ENCODE measurements at places on chromosomes 16 and 17.
A peak's percentile ranks its signal among the peaks of the same experiment; 100 is the strongest.

DNA sequence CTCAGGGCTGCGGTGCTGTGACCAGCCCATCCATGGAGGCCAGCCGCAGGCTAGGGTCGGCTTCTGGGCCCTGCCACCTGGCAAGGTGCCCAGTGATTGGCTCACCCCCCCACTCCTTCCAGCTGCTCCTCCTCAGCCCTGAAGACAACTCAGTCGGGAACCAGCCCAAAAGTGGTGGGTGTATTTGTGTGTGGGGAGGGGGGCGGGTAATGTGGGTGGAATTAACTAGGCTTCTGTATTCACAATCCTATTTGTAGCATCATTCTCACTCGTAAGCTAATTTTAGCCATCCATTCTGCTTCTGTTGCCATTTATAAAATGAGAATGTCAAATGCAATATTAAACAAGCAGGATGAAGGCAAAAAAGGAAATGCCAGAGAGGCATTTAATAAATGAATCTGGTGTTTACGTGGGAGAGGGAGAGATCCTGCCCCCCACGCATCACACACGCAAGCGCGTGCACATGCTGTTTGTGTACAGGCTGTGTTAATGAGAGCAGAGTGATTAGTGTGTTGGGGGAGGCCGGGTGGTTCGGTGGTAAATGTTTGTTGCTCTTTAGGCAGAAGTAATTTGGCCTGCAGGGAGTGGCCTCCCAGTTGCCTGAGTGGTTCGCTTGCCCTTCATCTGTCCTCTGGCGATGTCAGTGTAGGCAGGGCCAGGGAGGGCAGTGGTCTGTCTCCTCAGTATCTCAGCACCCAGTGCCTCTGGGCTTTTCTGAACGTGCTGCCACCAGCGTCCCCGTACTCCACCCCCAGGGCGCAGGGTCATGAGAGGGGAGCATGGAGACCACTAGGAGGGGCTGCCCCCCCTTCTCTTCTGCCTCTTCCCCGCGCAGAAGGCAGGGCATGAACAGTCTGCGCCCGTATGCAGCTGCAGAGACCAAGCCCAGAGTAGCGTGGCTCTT is 140.1 kb downstream of the CCDC182 start:
- DNase-seq, result no peak

DNA sequence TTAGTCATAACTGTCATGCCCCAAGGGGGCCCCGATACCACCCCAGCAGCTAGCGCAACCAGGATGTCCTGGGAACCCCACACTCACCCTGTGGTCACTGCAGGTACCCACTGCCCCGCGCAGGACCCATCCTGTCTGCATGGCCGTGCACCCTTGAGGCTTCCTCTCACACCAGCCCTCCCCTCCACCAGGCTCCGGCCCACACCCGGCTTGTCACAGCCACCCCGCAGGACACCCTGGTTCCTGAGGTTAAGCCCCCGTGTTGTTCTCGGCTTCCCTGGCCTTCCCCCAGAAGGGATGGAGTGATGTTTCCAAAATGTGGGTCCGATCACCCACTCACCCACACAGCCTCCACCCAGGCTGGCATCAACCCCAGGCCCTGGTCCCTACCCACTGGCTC is 7.5 kb downstream of the DNASE1L2 start:
- DNase-seq, result no peak

DNA sequence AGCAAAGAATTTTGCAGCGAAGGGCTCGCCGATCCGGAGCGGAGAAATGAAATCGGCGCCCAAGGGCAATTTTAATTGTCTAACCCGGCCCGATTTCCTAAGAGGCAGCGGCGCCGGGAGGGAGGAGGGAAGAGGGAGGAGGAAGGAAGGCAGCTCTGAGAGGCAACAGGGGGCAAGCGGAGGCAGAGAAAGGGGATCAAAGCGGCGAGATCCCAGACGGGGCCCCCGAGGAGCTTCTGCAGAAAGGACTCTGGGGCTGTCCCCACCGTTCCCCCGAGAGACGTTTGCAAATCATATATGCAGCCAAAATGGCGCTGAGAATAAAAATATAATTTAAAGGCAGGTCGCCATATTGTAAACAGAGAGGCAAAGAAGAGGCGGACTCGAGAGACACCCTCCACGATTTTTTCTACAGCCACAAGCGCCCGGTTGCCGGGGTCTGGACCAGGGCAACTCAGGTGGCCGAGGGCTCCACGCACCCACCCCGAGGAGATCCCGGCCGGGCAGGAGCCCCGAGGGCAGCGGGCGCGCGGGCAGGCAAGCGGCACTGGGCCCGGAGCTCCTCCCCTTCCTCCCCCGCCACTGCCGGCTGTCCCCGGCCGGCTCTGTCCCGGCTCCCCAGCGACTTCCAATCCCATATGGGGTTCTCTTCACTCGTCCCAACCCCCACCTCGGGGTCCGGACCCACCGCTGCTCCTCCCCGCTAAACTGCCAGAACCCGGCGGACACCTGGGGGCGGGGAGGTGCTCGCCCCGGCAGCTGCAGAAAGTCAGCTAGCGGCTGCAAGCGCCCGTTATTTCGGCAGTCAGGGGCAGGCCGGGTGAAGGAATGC is 1.9 kb downstream of the PHF12 start:
- DNase-seq, result peak; percentile 28

DNA sequence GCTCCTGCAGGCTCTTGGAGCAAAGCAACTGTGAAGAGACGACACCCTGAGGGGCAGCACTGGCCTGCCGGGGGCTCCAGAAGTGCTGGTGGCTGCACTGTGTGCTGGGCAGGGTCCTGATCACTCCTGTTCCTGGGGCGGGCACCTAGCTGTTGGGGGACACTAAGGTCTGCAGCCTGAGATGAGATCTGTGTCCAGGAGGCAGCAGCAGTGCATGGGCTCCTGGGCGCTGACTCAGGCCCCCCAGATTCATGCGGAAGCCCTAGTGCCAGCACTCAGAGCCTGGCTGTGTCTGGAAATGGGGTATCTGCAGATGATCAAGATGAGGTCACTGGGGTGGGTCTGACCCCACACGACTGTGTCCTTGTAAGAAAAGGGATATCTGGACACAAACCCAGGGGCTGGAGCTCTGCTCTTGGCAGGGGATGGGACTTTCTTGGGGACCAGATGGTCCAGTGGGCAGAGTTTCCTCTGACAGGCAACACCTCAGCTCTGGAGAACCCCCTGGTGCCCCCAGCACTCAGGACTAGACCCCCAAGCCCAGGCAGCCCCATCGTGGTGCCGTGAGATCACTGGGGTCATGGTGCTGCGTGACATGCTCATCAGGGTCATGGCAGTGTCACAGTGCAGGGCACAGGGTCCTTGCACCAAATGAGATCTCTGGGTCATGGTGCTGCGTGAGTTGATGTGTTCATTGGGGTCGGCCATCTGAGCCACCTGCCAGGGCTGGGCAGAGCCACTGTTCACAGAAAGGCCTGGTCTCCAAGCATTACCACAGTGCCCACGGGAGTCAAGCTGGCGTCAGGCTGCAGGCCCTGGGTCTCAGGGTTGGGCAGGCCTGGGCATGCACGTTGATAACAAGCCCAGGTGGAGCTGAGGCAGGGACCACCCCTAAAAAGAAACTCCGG is 9.5 kb downstream of the FAAP100 start:
- no peak for DNase-seq

GRCh38 chr16:76162046-76162445 is 115.2 kb upstream of the CNTNAP4 start:
- DNase-seq, result no peak

- DNase-seq, result no peak
These were observed 23.2 kb downstream of the ZNF652 start for GRCh38 chr17:49338883-49339282.

DNA sequence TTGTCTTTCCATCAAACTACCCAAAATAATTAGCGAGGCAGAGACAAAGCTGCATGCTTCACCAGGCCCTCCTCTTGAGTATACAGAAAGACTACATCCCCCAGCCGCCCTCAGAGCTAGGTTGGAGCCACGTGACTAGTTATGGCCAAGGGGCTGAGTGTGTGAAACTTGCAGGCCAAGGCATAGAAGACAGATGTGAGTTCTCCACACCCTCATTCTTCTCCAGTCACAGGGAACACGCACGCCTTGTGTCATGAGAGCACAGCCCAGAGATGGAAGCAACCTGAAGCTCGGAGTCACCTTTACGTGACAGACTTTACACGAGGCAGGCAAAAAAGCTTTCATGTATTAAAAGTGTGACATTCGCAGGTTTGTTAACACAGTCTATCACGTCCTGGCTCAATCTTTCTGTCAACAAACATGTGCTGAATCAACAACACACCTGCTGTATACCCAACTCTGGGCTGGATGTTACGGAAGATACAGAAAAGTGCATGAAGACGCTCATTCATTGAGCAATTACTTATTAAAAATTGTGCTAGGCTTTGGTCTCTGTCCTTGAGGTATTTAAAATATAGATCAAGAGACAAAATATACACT is 38.3 kb downstream of the STX8 start:
- DNase-seq, result no peak

GRCh38 chr16:87791295-87792204 is 25.8 kb upstream of the KLHDC4 start:
- no peak for DNase-seq

- no peak for DNase-seq
These were observed 46.4 kb downstream of the PITPNM3 start for GRCh38 chr17:6509921-6510320.

DNA sequence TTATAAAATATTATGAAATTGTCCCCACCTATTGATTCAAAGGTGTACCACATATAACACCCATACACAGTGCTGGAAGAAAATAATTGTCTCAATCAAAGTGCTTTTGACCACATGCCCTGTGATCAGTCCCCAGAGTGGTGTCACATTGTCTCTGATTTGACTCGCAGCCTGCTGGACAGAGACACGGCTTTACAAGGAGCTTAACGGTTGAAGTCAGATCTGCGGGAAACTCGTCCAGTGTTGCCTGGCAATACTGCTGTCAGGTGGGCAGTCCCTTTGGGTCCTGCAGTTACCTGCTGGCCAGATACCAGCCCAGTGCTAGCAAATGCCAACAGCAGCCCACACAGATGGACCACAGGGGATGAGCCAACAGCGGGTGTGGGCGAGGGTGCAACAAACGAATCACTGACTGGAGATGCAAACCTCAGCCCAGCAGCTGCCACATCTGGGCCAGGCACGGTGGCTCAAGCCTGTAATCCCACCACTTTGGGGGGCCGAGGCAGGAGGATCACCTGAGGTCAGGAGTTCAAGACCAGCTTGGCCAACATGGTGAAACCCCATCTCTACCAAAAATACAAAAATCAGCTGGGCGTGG is 26.2 kb upstream of the SSTR2 start:
- no peak for DNase-seq

DNA sequence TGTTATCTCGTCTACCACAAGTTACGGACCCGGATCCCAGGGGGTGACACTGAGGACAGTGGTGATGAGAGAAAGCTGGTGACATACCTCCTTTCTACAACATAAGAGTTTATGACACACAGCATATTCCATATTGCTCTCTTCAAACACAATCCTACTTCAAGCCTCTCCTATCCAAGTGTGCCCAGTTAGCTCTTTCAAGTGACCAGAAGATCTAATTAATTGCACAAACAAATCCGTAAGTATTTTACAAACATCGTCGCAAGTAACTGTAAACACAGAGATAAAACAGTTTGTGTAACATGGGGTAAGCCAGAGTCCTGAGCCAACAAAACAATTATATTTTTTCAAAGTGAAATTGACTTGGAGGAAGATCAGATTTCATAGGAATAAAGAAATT is 235.0 kb downstream of the CHD9NB start:
- DNase-seq, result no peak

DNA sequence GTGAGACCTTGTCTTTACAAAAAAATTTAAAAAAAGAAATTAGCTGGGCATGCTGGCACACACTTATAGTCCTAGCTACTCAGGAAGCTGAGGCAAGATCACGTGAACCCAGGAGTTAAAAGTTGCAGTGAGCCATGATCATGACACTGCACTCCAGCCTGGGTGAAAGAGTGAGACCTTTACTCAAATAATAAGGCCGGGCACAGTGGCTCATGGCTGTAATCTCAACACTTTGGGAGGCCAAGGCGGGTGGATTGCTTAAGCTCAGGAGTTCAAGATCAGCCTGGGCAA is 11.5 kb upstream of the RIPOR1 start:
- no peak for DNase-seq

DNA sequence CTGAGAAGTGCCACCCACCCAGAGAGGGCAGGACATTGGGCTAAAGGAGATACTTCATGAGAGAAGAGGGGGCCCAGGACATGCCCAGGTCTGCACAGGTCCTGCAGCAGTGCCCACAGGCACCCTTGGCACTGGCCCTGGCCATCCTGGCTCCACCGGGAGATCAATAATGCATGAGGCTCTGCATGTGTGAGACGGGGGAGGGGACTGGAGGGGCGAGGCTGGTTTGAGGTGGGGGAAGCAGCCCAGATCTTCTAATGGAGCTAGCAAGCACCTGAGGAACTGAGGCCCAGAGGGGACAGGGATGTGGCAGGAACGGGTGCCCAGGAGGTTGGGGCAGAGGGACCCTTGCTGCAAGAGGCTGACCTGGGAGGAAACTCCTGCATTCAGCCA is 567 bp downstream of the OSBPL7 start:
- no peak for DNase-seq

DNA sequence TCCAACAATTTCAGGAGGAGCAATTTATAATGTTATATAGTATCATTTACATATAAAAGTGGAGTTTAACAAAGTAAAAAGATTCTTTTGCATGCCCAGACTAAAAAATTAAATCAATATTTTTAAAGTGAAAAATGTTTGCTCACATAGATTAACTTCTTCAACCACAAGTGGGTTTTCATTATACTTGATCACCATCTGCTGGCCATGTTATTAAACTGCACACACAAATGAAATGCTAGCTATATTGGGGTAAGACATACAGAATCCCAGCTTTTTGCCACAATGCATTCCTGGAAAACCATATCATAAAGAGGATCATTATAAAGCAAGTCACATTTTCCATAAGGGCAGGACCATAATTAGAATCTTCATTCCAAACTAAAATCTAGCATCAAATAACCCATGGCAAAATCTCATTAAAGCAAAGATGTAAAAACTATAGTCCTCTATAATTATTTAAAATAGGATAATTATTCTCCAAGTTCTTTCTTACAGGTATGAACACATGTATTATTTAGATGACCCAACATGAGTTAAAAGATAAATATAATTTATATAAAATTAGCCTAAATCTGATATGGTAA is 26.3 kb downstream of the CEP112 start:
- DNase-seq, result no peak

DNA sequence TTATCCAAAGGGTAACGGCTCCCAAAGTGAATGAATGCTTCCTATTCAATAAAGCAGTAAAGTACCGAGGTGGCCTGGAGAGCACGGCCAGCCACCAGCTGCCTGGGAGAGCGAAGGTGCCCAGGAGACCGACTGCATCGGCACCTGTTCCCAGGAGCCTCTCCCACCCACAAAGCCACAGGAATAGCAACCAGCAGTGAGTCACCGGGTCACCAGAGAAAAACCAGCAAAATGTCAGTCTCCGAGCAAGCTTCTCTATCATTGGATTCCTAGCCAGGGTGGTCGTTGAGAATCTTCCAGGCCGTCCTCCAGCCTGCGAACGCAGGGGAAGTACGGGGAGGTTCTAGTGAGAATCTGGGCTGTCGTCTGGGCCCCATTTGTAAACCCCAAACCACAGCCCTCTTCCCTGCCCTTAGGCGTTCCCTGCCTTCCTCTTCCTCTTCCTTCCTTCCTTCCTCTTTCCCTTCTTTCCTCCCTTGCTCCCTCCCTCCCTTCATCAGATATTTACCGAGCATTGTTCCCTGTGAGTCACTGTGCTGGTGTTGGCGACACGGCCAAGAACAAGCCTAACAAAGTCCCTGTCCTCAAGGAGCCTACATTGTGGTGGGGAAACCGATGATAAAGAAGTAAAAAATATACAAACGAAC is 114.6 kb downstream of the SLC39A11 start:
- no peak for DNase-seq
